Cardiac septum (tissue), 1 donor: ENCODE measurements at places on chromosomes 7 and 10. TPM values are rescaled to one million over a fixed set of nuclear protein-coding genes. Genes with fewer than 3 reads are reported as not detected.

GRCh38 chr7:139774376-139774775 is 3.4 kb downstream of the HIPK2 start:
- DNase-seq = no peak

- no peak for DNase-seq
Measured at GRCh38 chr10:97854743-97855142, 5.1 kb downstream of the GOLGA7B start.

GRCh38 chr10:106947643-106948042 is 216.9 kb downstream of the SORCS1 start:
- DNase-seq = no peak

Gene ENKUR
- total RNA-seq = not detected

GRCh38 chr10:120768227-120768626 is 82.9 kb upstream of the WDR11 start:
- DNase-seq = no peak

DNA sequence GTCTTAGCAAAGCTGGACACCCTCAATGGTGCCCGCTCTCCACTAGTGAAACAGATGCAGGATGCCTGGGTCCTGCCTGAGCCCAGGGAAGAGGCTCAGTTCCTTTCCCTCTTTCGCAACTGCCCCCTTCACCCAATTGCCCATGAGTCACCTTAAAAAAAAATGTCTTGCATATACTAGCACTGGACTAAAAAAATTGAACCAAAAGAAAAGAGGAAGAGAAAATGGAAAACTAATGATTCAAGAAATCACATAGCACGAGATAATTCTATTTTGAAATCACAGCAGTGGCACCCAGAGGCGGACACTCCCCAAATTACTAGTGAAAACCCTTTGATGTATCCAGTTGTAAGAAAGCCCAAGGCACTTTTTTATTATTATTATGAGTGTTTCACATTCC is 972.5 kb downstream of the LRMDA start:
- no peak for DNase-seq

Gene NPS
- total RNA-seq = not detected

Gene WDFY4
- total RNA-seq = 1.5 TPM

Gene CYP2C19
- total RNA-seq = not detected

DNA sequence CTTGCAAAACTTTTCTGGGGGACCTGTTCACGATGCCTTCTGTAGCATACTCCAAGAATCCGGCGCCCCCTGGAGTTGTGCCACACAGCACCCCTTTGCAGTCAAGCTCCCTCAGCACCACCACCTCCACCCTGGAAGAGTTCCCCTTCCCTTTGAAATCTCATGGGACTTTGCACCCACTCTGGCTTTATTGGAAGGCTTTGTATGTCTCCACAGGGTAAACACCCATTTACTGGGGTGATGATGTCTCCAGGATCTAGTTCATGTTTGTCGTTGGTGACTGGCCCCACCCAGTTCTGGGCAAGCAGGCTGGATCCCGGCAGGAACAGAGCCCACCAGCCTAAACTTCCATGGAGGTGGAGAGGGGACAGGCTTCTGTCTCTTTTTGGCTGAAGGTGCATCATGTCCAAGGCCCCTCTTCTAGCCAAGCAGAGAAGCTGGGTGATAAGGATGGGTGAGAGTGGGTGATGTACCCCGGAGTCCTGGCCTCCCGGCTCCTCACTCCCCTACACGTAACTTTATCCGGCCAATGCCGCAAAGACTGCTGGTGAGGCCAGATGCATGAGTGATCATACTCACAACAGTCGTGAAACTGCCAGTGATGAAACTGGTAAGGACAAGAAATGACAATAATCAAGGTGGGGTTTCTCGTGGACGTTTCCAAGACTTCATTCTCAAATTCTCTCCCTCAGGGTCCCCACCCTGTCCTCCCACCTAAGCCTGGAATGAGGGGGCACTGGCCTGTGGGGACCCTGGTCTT is 695 bp upstream of the CLDN4 start:
- DNase-seq = no peak

DNA sequence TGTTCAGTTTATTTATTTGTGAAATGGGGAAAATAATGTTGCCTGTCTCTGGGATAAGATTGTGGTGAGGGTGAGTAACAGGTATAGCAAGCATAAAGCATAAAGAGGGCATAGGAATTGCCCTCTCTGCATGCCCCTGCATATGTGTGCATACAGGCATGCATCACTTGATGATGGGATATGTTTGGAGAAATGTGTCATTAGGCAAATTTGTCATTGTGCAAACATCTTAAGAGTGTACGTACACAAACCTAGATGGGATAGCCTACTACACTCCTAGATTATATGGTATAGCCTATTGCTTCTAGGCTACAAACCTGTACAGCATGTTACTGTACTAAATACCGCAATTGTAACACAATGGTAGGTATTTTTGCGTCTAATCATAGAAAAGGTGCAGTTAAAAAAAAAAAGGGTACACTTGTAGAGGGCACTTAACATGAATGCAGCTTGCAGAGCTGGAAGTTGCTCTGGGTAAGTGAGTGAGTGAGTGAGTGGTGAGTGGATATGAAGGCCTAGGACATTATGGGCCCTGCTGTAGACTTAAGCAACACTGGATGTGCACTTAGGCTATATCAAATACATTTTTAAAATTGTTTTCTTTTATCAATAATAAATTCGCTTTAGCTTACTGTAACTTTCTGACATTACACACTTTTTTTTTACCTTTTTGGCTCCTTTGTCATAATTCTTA is 386.5 kb upstream of the ANKRD30A start:
- DNase-seq = no peak

GRCh38 chr7:36151921-36152755 is 916 bp upstream of the EEPD1 start:
- DNase-seq = no peak

DNA sequence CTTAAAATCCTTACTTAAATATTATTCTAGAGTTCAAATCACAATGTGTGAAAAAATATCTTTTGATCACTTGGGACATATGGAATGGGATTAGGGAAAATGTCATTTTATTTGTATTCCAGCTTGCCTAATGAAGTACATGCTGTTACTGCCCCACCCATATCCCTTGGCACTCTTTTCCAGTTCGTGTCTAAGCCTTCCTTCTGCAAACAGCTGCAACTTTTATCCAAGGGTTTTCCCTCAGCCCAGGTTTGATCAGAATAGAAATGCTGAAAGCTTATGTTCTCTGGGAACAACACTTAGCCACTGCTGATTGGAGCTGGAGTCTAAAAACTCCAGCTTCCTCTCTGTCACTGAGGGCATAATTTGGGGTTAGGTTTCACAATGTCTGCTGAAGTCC is 214.1 kb upstream of the FAM3C start:
- DNase-seq = no peak

DNA sequence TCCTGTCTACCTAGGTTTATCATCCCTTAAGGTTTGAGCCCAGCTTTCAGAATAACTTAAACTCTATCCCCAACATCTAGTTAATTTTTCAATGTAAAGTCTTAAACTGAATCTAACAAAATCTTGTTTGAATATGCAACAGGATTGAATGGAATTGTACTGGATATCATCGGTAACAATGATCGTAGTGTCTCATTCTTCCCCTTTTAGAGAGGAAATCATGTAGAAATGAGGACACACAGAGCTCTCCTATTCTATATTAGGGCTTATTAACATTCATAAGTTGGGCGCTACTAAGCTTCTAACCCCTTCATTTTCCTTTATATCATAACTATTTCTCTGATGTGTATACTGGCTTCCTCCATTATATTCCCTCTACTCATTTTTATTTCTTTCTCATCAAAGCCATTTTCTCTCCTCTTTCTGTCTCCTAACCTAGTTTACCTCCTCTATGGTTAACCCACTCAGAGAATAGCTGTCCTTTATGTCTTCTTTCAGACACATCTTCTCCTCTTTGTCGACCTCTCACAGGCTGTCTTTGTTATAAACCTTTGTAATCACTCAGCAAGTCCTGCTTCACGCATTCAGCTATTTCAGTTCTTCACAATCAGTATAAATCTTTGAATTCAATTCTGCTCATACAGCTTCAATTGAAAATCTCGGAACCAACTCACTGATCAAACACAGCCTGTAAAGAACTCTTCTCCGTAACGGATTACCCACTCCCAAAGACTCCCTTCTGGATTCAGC is 1019.0 kb upstream of the C7orf33 start:
- no peak for DNase-seq

GRCh38 chr7:124349443-124349842 is 316.6 kb upstream of the TMEM229A start:
- no peak for DNase-seq

GRCh38 chr10:114315566-114316420 is 76.7 kb downstream of the VWA2 start:
- peak; percentile 74 for DNase-seq

- DNase-seq = no peak
Measured at GRCh38 chr7:81790686-81791085, 20.8 kb upstream of the HGF start.

- DNase-seq = no peak
Measured at GRCh38 chr10:73408061-73408460, 5.8 kb downstream of the ANXA7 start.

Gene GSTO2
- 0.67 TPM for total RNA-seq
